H9 (cell line): ENCODE measurements at places on chromosomes 7 and 10. TPM values are rescaled to one million over a fixed set of nuclear protein-coding genes. Genes with fewer than 3 reads are reported as not detected.

GRCh38 chr7:130070861-130071622, 708 bp downstream of the KLHDC10 start:
- peak overlapping the region; percentile 80 for H3K4me3 ChIP-seq
- H3K27me3 ChIP-seq = no peaks in the 10 kb centered on the region
- DNase-seq = no peak

- no peak overlapping the region for H3K27ac ChIP-seq
- no peaks in the 10 kb centered on the region for H3K27me3 ChIP-seq
- no peak overlapping the region for H3K4me3 ChIP-seq
- H3K4me1 ChIP-seq = no peaks in the 10 kb centered on the region
- peaks cover 47% of the 10 kb centered on the region for H3K36me3 ChIP-seq
- no peak for DNase-seq
Measured at GRCh38 chr7:71705217-71705616, 573.3 kb downstream of the GALNT17 start.

Gene LBX1
- total RNA-seq = not detected in 2 replicates

- no peak overlapping the region for H3K4me3 ChIP-seq
- H3K36me3 ChIP-seq = no peaks in the 10 kb centered on the region
- no peaks in the 10 kb centered on the region for H3K4me1 ChIP-seq
- H3K27ac ChIP-seq = no peak overlapping the region
- DNase-seq = peak; percentile 10
Measured at GRCh38 chr10:124345521-124345920, 73.2 kb downstream of the OAT start.

Gene COL1A2
- 42.1 and 42.8 TPM in 2 replicates for total RNA-seq

DNA sequence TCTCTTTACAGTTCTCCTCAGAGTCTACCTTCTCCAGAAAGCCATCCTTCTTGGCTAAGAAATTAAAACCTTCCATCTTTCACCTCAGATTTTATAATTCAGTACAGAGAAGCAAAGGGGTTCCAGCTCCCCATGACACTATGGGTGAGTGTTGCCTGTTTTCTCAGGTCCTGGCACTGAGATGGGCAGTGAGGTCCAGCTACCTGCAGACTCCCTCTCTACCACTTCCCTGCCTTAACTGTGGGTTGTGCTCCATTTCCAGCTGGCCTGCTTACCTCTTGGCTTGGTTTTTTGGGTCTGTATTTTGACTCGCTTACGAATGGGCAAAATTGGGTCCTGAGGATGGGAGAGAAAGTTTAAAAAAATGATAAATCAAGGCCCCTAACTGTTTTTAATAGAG, 26.3 kb downstream of the ZCWPW1 start:
- no peaks in the 10 kb centered on the region for H3K4me1 ChIP-seq
- no peaks in the 10 kb centered on the region for H3K27me3 ChIP-seq
- H3K4me3 ChIP-seq = no peak overlapping the region
- no peak for DNase-seq
- no peak overlapping the region for H3K27ac ChIP-seq
- H3K36me3 ChIP-seq = no peaks in the 10 kb centered on the region

DNA sequence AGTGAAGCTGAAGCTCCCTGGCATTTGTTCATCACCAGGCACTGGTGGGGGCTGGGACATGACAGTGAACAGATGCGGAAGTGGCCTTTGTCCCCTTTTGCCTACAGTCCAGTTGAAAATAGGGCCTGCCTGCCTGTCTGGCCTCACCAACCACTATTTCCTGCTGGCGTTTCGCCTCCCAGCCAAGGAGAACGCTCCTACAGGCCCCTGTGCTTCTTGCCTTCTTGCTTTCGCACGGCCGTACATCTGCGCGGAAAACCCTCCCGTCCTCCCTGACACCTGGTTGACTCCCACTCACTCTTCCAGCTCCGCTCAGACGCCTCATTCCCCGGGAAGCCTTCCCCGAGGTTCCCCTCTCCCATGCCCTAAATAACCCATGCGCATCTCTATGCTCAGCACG, 317.3 kb downstream of the PRPF18 start:
- DNase-seq = no peak
- no peak overlapping the region; the same call in 2 of the 3 replicates for H3K4me3 ChIP-seq
- H3K4me1 ChIP-seq = no peaks in the 10 kb centered on the region
- H3K27ac ChIP-seq = no peak overlapping the region

- no peak overlapping the region for H3K4me3 ChIP-seq
- peak; percentile 91 for DNase-seq
- no peaks in the 10 kb centered on the region; the same call in 1 of the 2 replicates for H3K4me1 ChIP-seq
- no peaks in the 10 kb centered on the region for H3K27me3 ChIP-seq
- H3K27ac ChIP-seq = no peak overlapping the region
- no peaks in the 10 kb centered on the region for H3K36me3 ChIP-seq
Measured at GRCh38 chr7:74449809-74450397, 3.8 kb upstream of the GTF2IRD1 start.

GRCh38 chr7:123787220-123788007, 38.6 kb upstream of the WASL start:
- H3K4me3 ChIP-seq = no peak overlapping the region
- H3K4me1 ChIP-seq = no peaks in the 10 kb centered on the region
- no peak for DNase-seq
- H3K27me3 ChIP-seq = no peaks in the 10 kb centered on the region

DNA sequence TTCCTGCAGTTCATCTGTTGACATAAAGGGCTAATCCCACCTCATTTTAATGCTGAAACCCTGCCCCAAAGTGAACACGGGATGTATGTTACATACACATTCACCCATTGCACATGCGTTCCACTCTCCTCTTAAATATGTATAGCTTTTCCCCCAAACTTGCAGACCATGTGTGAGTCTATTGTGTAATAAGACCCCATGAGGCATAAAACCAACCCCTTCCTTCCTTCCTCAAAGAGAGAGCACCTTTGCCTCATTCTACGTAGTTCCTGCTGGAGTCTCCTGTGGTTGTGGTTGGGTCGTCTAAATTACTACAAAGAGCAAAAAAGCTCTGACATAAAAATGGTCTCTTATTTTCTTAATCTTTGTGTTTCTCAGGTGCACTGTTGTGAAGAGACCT, 345.7 kb upstream of the KLF6 start:
- no peak for DNase-seq
- no peaks in the 10 kb centered on the region for H3K4me1 ChIP-seq
- no peak overlapping the region for H3K4me3 ChIP-seq
- H3K36me3 ChIP-seq = no peaks in the 10 kb centered on the region

Gene LARP4B
- total RNA-seq = 88.9 and 92.8 TPM in 2 replicates

Gene KCNH2
- total RNA-seq = 4.3 and 4.5 TPM in 2 replicates

Gene CALN1
- total RNA-seq = 2.8 and 3.3 TPM in 2 replicates

GRCh38 chr7:88664630-88665233, 94.8 kb upstream of the ZNF804B start:
- DNase-seq = peak; percentile 77
- H3K27ac ChIP-seq = no peak overlapping the region
- H3K27me3 ChIP-seq = no peaks in the 10 kb centered on the region
- H3K4me3 ChIP-seq = peak overlapping the region; percentile 48; the same call in 1 of the 3 replicates
- no peaks in the 10 kb centered on the region for H3K36me3 ChIP-seq

DNA sequence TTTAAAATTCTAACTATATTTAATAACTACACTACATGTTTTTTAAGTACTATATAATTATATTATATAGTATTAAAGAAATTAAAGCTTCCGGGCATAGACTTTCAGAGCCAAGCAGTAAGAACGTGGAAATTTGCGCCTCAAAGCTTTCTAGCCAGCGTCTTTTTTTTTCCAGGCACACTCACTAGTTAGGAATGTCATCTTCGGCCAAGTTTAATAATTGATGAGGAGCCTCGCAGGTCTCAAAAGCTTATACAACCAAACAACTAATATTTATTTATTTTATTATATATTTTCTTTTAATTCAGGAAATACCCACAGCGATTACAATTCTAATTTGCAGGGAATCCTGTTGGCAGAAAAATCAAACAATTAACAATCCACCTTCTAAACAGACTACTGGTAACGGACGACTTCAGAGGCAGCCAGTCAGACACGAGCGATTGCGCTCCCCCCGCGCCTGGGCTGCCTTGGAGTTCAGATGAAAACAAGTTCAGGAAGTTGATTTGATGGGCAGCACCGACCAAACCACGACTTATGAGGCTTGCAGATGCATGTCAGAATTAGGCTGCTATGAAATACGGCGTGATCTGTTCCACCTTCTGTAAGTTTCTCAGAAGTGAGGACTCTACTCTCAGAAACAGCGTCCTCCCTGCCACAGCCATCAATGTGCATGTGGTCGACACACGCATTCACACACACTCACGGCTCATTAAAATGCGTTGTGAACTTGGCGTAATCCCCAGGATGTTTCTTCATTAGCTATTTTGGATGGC, 431.8 kb upstream of the MGMT start:
- H3K27me3 ChIP-seq = no peaks in the 10 kb centered on the region
- no peak overlapping the region for H3K4me3 ChIP-seq
- H3K27ac ChIP-seq = no peak overlapping the region

- no peak overlapping the region for H3K4me3 ChIP-seq
- H3K27ac ChIP-seq = no peak overlapping the region
- no peak for DNase-seq
Measured at GRCh38 chr7:29043576-29043975, 85.4 kb upstream of the TRIL start.

DNA sequence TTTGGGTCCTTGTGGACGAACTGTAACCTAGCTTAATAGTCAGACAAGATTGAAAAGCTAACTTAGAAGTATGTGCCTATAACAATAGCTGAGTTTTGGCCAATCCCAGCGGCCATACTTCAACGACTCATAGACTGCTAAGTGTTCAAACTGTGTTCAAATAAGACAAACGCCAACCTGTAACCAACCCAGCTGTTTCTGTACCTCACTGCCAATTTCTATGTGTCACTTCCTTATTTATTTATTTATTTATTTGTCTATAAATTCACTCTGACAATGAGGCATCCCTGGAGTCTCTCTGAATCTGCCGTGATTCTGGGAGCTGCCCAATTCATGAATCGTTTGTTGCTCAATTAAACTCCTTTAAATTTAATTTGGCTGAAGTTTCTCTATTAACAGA, 21.7 kb downstream of the ST8SIA6 start:
- no peaks in the 10 kb centered on the region; the same call in 1 of the 2 replicates for H3K36me3 ChIP-seq
- H3K27ac ChIP-seq = no peak overlapping the region
- no peaks in the 10 kb centered on the region for H3K27me3 ChIP-seq

GRCh38 chr10:11036424-11037011, 18.8 kb downstream of the CELF2 start:
- DNase-seq = peak; percentile 50
- H3K27ac ChIP-seq = no peak overlapping the region
- no peaks in the 10 kb centered on the region for H3K36me3 ChIP-seq
- peaks cover 6% of the 10 kb centered on the region for H3K4me1 ChIP-seq
- H3K27me3 ChIP-seq = no peaks in the 10 kb centered on the region

DNA sequence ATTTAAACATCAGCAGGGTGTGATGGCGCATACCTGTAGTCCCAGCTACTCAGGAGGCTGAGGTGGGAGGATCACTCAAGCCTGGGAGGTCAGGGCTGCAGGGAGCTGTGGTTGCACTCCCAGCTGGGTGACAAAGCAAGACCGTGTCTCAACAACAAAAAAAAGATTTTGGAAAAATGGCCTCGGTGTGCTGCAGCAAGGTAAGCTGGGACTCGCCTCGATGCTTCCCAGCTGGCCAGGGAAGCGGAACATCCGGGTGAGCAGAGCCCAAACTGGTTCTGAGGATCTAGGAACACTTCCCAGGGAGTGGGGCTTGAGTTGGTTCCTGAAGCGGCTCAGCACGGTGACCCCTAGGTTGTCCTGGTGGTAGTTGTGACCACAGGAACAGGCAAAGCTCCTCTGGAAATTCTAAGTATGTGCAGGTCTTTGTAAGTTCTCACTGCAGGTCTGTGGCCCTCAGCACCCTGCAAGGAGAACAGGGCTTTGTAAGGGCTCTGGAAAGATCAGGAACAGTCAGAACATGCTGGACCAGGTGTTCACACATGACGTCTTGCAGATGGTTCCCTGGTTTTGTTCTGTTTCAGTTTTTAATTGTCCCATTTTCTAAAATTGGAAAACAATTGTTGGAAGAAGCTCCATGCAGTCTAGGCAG, 38.6 kb upstream of the ZMIZ2 start:
- no peaks in the 10 kb centered on the region for H3K4me1 ChIP-seq
- H3K36me3 ChIP-seq = peaks cover 20% of the 10 kb centered on the region
- H3K4me3 ChIP-seq = no peak overlapping the region
- no peak for DNase-seq

DNA sequence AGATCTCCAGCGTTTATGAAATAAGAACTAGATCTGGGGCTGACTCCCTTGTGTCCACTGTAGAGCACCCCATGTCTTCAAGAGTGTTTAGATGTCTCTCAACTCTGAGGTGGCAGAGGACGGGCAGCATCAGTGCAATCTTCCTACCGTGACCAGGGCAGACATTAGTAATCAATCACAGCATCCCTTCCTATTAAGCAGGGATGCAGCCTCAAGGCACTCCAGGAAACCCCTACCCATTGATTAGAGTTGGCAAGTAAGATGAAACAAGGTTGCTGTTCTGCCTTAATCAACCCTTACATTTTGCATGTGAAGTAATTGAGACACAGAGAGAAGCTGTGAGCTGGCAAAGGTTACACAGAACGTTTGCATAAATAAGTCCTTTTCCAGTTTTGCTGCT, 283.7 kb upstream of the ZMIZ1 start:
- DNase-seq = no peak
- H3K27ac ChIP-seq = no peak overlapping the region
- H3K4me3 ChIP-seq = no peak overlapping the region

Gene LGI1
- total RNA-seq = 1.1 and 1.2 TPM in 2 replicates

Gene ZNF503
- total RNA-seq = 0.09 and 0.13 TPM in 2 replicates

- H3K36me3 ChIP-seq = no peaks in the 10 kb centered on the region
- H3K4me1 ChIP-seq = no peaks in the 10 kb centered on the region
- no peak overlapping the region for H3K27ac ChIP-seq
- H3K4me3 ChIP-seq = no peak overlapping the region
- no peaks in the 10 kb centered on the region for H3K27me3 ChIP-seq
Measured at GRCh38 chr7:85030893-85031292, 156.0 kb downstream of the SEMA3D start.

DNA sequence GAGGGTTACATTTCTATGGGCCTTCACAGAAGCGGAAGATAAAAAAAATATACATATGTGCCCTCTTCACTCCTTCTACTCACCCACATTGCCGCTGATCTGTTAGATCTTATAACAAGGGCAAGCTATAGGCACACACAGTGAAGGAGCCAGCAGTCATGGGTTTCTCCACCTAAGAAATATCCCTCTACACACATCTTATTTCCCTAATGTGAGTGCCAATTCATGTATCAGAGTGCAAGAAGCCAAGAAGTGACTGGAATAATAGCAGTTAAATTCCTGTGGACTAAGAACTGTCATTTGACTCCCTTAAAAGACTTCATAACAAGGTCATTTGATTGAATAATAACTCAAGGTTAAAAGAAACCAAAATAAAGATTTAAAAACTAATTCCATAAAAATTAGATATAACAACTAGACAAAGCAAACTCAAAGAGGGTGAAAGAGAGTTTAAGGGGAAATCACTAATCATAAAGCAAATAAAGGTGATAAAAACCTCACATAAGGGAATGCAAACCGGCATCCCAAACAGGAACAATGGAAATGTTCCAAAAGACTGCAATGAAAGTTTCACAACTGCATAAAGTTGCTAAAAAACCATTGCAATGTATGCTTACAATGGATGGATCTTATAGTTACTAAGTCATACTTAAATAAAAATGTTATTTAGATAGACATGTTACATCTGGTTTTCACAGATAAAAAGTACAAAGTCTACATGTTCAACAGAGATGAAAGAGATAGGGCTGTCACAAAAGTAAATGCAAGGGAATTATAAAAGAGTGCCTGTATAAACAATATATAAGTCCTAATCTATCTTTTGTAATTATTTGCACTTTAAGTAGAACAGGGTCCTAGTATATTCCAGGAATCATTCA, 42.8 kb downstream of the ARHGAP21 start:
- no peak overlapping the region for H3K27ac ChIP-seq
- peaks cover 19% of the 10 kb centered on the region for H3K36me3 ChIP-seq
- H3K27me3 ChIP-seq = no peaks in the 10 kb centered on the region
- H3K4me3 ChIP-seq = no peak overlapping the region
- DNase-seq = no peak
